SJSA1 (cell line): ENCODE measurements at places on chromosomes 13 and 19. TPM values are rescaled to one million over a fixed set of nuclear protein-coding genes. Genes with fewer than 3 reads are reported as not detected.

GRCh38 chr19:45179892-45180370, 1.3 kb downstream of the BLOC1S3 start:
- DNase-seq: no peak

- no peak for DNase-seq
Observed at GRCh38 chr13:20391597-20392452, 133.8 kb downstream of the CRYL1 start.

Gene KRTDAP
- not detected in 2 replicates for total RNA-seq

DNA sequence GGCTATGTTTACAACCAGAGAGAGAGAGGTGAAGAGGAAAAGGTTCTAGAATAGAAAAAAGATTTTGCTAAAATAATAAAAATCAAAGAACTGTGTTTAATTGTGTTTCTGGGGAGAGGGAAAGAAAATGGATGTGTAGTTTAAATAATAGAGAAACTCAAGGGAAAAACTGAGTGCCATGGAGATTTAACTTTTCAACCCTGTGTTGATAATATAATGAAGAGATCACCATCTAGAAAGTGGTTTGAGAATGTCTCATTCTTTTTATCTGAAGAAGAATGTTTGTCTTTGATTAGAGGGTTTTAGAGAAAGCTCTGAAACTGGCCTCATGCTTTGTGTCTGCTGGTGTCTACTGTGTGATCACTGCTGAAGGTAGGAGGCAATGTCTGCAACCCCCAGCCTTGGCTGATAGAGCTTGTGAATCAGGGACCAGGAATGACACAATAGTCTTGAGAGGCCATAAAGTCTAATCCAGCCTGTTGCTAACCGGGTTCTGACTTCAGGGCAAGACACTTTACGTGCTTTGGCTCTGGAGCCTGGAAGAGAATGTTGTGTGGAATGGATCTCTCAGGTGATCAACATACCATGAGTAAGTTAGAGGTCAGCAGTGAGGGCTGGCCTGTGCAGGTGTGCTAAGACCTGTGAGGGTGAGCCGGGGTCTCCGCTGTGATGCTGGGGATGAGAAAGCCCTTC, 5.4 kb downstream of the COL4A2 start:
- peak; percentile 93 for DNase-seq

DNA sequence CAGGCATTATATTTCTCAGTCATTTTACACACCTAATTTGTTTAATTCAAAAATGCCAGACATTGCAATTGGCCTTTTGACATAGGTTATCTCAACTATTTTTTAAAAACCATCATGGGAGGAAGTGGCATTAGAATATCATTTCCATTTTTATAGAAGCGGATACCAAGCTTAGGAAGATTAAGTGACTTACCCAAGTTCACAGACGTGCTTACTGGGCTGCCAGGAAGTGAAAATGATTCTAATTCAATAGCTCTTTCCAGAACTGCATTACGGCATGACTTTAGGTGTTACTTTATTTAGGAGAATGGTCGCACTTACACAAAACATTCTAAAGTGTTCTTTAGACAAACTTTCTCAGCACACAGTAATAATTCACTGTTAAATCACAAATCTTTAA, 231.9 kb downstream of the KLF12 start:
- DNase-seq: no peak

- DNase-seq: no peak
Observed at GRCh38 chr13:78540058-78540457, 63.3 kb downstream of the POU4F1 start.

DNA sequence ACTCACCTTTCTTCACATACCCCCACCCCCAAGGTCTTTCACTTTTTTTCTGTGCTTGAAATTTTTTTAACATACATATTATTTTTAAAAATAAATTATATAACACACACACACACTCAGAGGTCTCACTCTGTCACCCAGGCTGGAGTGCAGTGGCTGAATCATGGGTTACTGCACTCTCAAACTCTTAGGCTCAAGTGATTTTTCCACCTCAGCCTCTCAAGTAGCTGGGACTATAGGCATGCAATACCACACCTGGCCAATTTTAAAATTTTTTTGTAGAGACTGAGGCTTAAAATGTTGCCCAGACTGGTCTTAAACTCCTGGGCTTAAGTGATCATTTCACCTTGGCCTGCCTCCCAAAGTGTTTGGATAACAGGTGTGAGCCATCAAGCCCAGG, 32.9 kb upstream of the ZNF429 start:
- no peak for DNase-seq

DNA sequence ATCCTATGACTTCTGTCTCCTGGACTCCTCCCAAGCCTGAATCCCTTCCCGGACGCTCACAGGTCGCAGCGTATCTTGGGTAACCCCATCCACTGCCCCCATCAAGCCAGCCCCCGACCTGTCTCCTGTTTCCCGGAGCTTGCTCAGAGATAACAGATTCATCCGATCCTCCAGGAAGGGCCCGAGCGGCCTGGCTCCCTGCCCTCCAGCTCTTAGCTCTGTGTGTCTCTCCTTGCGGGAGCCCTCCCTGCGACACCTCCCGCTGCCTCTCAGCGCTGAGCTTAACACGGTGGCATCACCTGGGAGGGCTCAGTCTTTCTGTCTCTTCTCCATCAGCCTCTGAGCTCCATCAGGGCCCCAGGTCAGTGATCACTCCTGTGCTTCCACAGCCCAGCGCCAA, 4.3 kb upstream of the TMEM255B start:
- no peak for DNase-seq

Gene PGLYRP1
- total RNA-seq: not detected in 2 replicates

- no peak for DNase-seq
Observed at GRCh38 chr13:47764817-47765216, 236.3 kb downstream of the SUCLA2 start.

GRCh38 chr19:1169411-1169791, 4.7 kb downstream of the SBNO2 start:
- no peak for DNase-seq

DNA sequence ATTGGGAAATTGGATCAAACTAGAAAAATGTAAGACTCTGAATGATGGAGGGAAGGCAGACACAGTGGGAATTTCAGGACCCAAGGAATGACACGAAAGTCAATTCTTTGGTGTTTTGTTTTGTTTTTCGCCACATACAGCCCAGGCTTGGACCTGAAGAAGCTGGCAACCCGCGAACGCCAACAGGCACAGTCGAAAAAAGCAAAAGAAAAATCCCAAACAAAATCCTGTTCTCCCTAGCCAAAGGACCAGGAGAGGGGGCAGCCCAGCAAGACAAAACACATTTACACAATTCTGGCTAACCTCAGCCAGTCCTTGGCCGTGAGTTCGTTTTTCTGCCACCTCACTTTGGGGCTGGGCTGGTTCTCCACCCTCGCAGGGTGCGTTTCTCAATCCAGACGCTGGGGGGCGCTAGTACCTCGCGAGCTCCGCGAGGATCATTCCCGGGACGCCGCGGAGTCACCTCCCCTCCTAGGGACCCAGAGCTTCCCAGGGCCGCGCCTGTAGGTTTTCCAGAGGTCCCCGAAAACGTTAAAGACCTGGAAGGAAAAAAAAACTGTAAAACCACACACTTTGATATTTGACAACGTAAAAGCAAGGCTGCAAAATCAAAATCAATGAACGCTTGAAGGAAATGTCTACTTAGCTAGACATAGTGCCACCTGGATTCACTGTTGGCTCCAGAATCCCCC, 34.9 kb upstream of the TPM4 start:
- DNase-seq: peak; percentile 81

DNA sequence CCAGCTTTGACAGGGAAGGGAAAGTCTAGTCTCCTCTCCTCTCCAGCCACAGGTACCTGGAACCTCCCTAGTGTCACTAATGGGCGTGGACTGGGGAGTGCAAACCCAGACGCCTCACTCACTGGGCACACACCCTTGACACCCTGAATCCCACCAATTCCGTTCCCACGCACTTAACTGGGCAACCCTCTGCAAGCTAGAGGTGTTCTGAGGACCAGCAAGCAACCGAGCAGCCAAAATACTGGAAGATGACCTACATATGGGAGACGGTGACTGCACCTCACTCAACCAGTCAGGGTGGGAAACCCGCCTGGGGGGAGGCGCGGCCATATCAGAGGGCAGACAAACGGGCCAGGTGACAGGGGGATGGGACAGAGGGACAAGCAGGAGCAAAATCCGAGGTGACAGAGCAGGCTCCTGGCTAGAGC, 991 bp downstream of the ABHD17A start:
- DNase-seq: no peak

Gene IL11
- 116 and 141 TPM in 2 replicates for total RNA-seq

DNA sequence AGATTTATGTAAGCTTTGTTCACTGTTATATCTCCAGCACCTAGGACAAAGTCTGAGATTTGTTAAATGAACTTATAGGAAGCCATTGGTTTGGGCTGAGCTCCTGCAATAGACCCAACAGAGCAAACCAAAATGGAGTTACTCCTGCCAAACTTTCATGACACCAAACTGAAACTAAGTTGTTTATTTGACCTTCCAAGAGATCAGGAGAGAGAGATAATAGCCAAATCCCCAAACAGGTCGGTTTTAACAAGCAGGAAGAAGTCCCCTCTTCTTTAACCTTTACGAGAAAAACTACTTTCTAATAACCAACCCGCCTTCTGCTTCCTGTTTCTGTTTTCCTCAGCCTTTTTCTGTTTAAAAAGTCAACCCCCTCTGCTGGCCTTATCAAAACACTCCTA, 54.9 kb upstream of the ATP12A start:
- DNase-seq: no peak
